ENCODE measurements at places on chromosomes 7 and 10.

DNA sequence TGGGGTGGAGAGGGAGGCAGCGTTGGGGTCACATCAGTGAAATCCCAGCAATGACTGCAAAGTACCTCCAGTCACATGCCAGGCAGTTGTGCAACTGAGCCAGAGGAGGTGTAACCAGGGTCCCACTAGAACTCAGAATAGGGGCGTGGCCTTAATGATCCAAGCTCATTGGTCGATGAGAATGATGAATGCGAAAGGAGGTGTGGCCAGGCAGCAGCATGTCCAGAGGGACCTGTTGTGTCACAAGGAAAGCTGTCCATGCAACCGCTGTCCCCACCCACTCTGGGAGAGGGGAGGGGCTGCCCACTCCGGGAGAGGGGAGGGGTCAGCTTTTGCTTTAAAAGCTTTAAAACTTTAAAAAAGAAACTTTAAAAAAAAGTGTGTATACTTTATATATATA is 25.3 kb upstream of the MTPAP start:
- DNase-seq: no peak

DNA sequence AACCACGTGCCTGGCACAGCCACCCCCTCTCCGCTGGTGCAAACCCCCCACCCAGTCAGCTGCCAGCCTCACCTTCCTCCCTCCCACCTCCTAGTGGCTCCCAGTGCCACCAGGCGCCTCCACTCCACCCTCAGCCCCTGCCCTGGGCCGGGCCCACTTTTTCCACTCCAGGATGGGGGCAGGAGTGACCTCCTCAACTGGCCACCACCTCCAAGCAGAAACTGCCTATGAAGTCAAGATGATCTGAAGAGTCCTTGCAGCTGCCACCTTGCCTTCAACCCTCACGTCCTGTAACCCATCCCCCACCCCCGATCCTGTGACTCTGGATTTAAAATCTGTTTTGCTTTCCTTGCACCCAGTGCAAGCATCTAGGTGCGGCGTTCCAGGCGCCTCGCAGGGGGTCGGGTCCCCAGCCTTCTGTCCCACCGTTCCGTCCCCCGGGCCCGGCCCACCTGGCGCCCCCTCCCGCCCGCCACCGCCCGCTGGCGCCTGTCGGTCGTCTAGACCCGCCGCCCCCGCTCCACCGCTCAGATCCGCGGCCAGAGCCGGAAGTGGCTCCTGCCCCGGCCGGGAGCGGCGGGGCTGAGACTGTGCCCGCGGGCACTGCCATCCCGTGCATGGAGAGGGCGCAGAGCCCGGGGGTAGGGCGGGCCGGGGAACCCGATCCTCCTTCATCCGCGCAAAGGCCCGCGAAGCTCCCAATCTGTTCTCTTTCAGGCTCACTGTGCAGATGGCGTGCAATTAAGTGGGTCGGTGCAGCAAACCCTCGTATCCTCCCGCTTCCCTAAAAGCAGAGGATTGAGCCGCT is 51.2 kb upstream of the GTF2I start:
- peak; percentile 30 for DNase-seq

DNA sequence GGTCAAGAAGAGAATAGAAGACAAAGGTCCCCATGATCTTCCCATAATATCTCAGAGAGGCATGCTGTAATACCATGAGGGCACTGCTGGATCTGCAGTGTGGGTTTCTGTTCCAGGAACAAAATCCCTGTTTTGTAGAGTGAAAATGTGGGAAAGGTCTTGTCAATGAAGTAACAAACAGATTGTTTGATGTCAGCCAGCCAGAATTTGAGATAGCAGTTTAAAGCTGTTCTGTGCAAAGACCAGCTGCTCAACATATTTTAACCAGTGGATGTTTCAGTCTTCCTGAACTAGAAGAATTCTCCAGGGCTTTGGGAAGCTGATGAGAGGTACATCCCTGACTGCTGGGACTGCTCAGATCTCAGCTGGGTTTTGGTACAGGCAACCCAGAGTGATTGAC is 1012.5 kb downstream of the DNAJB9 start:
- no peak for DNase-seq

DNA sequence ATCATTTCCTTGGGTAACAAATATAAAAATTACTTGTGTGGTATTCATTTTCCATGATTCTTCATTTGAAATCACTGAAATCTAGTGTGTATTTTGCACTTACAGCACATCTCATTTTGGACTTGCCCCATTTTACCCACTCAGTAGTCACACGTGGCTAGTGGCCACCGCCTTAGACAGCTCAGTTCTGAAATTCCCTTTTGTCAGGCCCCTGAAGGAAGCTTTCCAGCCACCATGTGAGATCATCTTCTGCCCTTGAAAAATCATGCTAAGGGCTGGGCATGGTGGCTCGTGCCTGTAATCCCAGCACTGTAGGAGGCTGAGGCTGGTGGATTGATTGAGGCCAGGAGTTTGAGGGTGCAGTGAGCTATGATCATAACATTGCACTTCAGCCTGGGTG is 79.3 kb downstream of the PLXDC2 start:
- no peak for DNase-seq

- DNase-seq: no peak
These were observed 995.5 kb upstream of the C7orf33 start for GRCh38 chr7:147595042-147595441.

- no peak for DNase-seq
These were observed 95.0 kb upstream of the FAM20C start for GRCh38 chr7:97310-97841.

DNA sequence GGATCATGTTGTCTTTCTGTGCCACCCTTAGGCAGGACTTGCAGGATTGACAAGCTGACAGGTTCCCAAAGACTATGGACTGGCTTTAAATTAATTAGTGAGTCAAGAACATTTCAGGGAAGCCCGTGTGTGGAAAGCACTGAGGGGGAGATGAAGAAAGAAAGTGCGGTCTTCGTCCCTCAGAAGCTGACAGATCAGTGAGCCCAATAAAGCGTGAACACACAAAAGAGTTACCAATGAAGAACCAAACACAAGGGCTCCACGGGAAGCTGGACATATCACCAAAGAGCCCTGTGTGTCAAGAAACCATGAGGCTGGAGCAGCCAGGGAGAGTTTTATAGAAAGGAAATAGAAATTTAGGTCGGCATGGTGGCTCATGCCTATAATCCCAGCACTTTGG is 725.8 kb downstream of the PARD3 start:
- DNase-seq: no peak

- no peak for DNase-seq
These were observed 231.2 kb downstream of the EXOC4 start for GRCh38 chr7:133484086-133484485.

GRCh38 chr10:22740180-22740579 is 25.8 kb upstream of the PIP4K2A start:
- no peak for DNase-seq

DNA sequence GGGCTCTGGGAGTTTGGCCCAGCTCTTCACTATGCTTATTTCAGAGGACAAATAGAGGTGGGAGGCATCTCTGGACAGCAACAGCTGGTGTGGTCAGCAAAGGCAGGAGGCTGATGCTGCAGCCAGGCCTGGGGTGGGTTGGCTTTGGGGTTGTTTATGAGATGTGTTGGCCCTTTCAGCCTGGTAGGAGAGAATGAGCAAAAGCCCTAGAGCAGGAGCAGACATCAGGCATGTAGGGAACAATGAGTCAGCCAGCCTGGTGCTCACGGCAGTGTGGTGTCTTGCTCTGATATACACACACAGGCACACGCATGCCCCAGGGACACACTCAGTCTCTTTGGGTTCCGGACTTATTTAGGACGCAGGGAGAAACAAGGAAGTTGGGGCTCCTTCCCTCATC is 157.1 kb downstream of the PRKCQ start:
- no peak for DNase-seq

- no peak for DNase-seq
These were observed 53.0 kb upstream of the BAMBI start for GRCh38 chr10:28624351-28624750.

GRCh38 chr7:50952544-50952943 is 169.8 kb upstream of the GRB10 start:
- no peak for DNase-seq

DNA sequence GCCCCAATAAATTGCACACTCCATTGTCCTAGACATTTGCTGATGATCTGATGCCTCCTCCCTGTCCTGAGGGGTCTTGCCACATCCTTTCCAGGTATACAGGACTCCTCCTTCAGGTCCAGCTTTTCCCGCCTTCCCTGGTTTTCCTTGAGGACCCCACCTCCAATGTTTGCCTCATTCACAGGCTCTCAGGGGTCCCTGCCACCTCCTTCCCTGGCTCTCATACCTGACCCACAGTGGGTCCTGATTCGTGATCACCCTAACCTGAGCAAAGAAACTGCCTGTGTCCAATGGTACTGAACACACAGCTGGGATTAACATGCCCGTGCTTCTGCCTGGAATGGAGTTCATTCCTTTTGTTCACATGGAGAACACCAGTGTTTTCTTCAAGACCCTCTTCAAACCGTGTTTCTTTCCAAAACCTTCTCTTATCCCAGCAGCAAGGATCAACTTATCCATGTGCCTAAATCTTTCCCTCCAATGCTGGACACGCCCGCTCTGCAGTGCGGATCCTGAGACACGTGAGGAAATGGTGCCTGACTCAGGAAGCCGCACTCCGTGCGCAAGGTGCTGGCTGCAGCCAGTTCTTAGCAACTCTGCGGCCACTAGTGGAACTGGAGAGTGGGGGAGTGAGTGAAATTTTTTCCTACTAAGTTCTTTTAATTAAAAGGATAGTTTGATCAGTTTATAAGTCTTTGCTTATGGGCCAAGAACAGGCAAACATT is 354.6 kb upstream of the SHH start:
- no peak for DNase-seq

GRCh38 chr10:106672517-106673175 is 491.9 kb downstream of the SORCS1 start:
- DNase-seq: no peak

DNA sequence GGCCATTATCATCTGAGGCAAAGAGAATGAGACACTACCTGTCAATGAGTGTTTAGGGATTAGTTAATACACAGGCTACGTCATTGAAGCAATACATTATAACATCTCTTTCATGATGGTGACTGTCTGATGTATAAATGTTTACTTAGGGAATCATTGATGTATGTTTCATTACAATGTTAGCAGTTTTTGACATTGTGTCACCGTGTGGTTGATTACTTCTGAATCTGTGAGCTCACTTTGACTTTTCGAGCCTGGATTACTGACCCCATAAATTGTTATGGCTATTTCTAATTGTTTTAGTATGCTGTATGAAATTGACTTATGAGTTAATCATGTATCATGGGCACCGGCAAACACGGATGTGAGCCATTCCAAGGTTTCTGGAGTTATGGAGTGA is 494.0 kb downstream of the MAGI2 start:
- peak; percentile 30 for DNase-seq

DNA sequence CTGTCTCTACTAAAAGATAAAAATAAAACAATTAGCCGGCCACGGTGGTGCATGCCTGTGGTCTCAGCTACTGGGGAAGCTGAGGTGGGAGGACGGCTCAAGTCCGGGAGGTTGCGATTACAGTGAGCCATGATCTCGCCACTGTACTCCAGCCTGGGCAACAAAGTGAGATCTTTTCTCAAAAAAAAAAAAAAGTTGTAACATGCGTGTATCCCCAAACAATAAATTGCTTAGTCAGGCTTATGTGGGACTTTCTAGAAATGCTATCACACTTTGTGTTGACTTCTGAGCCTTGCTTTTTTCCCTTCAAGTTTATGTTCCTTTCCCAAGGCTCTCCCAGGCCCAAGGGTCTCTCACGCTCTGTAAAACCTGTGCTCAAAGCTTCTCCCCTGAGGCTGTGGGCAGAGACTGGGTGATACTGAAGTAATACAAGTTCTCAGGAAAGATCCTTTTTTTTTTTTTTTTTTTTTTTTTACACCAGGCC is 88.0 kb upstream of the TNS3 start:
- DNase-seq: peak; percentile 86

DNA sequence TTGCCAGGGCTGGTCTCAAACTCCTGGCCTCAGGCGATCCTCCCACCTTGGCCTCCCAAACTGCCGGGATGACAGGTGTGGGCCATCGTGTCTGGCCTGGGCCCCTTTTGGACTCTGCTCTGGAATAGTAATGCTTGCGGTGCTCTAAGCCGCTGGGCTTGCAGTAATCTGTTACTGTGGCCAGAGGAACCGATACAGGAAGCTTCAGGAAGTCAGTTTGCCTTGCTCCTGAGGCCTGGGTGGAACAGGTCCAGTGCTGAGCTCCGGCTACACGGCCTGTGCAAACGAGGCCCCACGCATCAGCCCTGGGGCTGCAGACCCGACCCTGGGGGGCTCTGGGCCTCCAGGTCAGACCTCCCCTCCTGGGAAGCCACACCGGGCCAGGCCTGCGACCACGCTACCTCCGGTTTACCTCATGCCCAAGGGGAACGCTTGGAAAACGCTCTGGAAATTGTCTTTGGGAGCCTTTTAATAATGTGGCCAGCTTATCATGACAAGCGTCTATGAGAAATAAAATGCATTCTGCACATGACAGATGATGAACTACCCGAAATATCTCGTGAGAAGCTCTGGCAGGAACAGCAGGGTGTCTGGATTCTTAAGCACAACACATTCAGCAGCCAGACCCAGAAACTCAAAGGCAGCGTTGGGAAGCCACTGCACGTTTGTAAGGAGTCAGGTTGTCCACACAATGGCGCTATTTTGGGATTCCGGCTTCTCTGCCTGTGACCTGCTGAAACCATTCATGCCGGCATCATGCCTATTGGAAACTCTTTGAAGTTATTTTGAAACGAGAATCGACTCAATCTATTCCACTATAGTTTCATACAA is 10.1 kb upstream of the ADAP1 start:
- DNase-seq: peak; percentile 74

GRCh38 chr7:29619848-29620555 is 56.4 kb downstream of the PRR15 start:
- no peak for DNase-seq

DNA sequence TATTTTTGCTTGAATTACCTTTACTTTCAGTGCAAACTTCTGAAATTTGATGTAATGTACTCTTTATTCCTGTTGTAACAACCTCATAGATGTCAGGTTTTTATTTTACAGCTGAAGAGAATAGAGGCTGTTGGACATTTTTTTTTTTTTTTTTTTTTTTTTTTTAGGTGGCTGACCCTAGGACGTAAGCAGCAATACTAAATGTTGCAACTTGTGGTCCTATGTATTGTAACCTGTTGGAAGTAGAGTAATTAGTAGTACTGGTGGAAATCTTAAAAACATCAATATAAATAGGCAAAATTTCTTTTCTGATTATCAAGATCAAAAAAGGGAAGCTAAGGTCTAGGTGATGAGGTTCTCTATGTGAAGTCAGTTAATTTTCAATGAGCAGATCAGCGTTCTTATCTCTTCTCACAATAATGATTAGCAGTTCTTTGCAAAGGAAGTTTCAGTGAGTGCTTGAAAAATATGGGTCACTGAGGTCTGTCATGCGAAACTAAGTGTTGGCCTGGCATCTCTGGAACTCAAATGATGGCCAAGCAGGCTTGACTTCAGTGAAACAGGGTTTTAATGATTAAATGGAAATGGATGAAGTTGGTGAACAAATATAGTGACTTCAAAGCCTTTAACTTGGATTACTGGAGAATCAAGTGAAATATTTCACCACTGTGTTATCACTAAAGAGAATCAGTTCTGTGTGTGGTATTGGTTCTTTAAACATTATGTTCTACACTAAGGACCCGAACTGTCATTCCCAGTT is 42.7 kb downstream of the BICC1 start:
- DNase-seq: no peak

Data from fibroblast of skin of back (primary cell).